Brain pericyte (primary cell): ENCODE measurements at places on chromosomes 3 and 15.
A peak's percentile ranks its signal among the peaks of the same experiment; 100 is the strongest.

DNA sequence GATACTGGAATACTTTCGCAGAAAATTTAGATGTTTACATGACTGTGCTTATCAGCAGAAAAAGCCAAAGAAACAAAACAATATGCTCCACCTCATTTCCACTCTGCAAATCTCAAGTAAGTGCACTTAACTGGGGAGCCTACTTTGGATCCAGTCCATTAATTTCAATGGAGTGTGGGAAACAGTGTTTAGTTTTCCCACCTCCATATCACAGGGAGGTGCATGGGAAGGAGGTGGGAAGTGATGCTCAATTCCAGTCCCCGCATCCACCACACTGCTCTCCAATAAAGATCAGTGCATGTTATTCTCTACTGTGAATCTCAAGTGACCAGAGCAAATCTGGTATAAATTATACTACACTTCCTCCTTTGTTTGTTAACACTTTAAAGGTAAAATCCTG is 2.9 kb downstream of the NEDD4 start:
- no peak for DNase-seq

DNA sequence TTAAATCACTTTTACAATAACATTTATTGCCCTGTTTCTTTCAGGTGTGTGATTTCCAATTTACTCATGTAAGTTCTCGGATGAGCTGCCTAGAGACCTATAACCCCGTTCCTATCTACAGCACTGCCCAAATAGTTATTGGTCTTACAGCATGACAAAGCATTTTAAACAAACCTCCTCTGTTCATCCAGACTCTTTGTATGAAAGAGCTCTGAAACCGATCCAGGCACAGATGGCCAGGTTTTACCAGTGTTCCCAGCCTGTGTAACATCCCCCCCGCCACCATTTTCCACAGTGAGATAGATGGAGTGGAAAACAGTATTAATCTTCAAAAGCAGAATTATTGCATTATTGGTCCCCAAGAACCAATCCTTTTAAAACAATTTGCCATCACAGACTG is 59.0 kb upstream of the SPTSSB start:
- DNase-seq: no peak

- peak; percentile 63 for DNase-seq
Observed at GRCh38 chr3:14989943-14990779, 42.8 kb downstream of the NR2C2 start.

DNA sequence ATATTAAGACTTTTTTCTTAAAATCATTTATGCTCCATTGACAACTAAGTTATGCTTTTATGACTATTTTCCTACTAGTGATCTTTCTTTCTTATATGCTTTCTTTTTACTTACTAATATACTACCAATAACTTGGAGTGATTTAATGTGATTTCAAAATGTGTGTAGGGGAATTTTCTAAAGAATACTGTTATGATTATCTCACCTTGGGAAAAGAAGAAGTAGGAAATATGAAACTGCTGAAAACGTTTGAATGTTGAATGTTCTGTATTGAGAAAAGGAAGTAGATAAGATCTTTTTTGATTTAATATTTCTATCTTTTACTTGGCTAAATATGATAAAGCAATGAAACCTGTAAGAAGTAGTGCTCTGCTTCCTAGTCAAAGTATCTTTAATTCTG is 7.8 kb upstream of the CD200R1 start:
- DNase-seq: no peak

GRCh38 chr15:78438619-78439285 is 736 bp downstream of the IREB2 start:
- no peak for DNase-seq

- DNase-seq: no peak
Observed at GRCh38 chr3:158950178-158950901, 148.5 kb downstream of the MFSD1 start.

- DNase-seq: no peak
Observed at GRCh38 chr3:184261270-184261853, at the start of gene CAMK2N2. Gene CAMK2N2 (minus strand): TSS chr3:184261553. CDS start chr3:184261285, 268 bp downstream.

DNA sequence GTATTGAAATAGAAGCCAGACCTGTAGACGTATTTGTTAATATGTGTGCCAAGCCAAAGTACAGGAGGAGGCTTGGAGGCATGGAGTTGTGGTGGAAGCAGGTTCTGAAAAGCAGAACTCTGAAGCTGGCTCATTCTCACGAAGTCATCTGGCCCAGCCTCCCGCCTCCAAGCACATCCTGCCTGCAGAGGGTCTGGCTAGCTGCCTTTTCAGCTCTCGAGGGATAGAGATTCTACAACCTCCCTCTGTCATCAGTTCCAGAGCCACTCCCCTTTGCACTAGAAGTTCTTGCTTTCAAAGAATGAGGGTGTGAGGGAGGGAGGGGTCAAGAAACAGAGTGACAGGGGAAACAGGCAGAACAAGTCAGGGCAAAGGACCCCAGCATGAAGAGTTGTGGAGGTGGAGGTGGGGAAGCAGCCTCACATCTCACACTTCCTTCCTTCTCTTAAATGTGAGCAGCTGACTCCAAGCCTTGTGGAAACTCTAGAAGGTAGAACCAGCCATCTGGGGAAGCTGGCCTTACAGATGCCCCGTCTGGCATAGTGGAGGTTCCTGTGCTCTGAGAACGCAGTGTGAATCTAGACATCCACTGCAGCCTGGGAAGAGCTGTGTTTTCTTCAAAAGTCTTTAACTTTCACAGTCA is 95.3 kb downstream of the SLC49A4 start:
- no peak for DNase-seq
